ENCODE measurements at places on chromosomes 3 and 15. TPM values are rescaled to one million over a fixed set of nuclear protein-coding genes. Genes with fewer than 3 reads are reported as not detected.

- DNase-seq = peak; percentile 81
These were observed 131.3 kb downstream of the PLD1 start for GRCh38 chr3:171678971-171679492.

Gene CFAP91
- not detected for total RNA-seq

GRCh38 chr15:33243869-33244268 lies 49.4 kb upstream of the FMN1 start:
- no peak for DNase-seq

DNA sequence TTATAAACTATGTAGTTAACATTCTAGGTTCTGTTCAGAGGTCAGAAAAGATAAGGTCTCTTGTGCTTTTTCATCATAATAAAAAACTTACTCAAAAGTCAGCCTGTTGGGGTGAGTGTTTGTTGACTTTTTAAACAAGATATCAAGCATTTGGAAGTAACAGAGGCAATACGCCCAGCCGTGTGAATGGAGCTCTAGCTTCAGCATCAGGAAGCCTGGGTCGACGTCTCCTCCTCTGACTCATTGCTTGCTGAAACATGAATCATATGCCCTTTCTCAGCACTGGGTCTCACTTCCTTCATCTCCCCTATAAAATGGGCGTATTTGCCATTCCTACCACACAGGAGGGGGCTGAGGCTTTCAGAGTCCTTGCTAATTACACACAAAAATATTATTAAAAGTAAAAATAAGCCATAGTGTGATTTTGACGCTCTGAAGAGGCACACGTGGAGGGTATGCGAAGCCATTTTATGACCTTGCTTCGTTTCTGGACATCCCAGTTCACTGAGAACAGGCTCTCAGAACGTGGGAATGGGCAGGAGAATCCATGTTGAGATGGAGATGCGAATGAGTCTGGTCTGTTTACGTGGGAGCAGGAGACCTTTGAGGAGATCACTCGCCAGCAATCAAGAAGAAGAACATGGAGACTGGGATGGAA lies 220.8 kb upstream of the TPRG1 start:
- DNase-seq = peak; percentile 77
